Left lobe of liver (tissue), 2 donors: ENCODE measurements at places on chromosomes 3 and 15. TPM values are rescaled to one million over a fixed set of nuclear protein-coding genes. Genes with fewer than 3 reads are reported as not detected.

Gene GCSAM
- 0.18 TPM for total RNA-seq

Gene IQCF5
- not detected for total RNA-seq

Gene CPLX3
- total RNA-seq, result not detected

Gene LRRIQ4
- not detected for total RNA-seq

Gene OCA2
- total RNA-seq, result 0.10 TPM

Gene ITIH3
- 779 TPM for total RNA-seq

Gene IL17RB
- 23.2 TPM for total RNA-seq

Gene XCR1
- not detected for total RNA-seq

Gene PLD1
- total RNA-seq, result 15.2 TPM

DNA sequence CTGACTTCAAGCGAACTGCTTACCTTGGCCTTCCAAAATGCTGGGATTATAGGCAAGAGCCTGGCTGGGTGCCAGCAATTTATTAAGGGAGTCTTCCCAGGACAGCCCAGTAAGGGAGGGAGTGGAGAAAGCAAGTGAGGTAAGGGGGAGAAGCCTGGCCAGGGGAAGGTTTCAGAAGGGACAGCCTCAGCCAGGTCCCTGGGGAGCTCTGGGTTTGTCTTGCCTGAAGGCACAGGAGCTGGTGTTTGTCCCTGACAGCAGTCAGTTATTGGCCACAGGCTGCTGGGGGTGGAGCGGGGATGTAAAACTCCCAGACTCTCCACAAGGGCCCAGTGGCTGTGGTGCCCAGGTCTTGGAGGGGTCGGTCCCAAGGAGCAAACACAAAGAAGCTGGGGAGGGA is 33.0 kb upstream of the CDCP1 start:
- DNase-seq, result no peak

DNA sequence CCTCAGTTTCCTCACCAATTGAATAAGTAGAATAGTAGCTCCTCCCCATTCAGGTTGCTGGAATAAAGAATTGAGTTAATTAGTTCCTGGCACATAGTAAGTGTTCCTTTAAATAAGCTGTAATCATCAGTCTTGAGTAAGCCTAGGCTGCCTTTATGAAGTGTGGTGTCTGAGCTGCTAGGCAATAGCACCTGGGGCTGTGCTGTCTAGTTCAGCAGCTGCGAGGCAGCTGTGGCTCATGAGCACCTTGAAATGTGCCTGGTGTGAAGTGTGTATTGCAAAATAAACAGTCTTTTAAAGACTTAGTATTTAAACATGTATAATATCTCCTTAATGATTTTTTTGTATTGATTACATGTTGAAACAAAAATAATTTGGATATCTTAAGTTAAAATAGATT is 77.6 kb downstream of the TOP2B start:
- no peak for DNase-seq

DNA sequence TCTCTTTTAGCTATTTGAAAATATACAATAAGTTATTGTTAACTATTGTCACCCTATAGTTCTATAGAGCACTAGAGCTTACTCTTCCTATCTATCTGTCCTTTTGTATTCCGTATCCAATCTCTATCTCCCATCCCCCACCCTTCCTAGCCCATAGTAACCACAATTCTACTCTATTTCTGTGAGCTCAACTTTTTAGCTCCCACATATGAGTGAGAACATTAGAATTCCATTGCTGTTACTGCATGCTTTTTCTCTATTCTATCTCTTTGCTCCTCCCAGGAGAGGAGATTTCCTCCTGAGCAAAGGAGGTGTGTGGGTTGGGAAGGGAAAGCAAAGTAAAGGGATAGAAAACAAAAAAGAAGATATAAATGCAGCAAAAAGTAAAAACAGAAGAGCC is 105.6 kb upstream of the SLC4A7 start:
- no peak for DNase-seq

DNA sequence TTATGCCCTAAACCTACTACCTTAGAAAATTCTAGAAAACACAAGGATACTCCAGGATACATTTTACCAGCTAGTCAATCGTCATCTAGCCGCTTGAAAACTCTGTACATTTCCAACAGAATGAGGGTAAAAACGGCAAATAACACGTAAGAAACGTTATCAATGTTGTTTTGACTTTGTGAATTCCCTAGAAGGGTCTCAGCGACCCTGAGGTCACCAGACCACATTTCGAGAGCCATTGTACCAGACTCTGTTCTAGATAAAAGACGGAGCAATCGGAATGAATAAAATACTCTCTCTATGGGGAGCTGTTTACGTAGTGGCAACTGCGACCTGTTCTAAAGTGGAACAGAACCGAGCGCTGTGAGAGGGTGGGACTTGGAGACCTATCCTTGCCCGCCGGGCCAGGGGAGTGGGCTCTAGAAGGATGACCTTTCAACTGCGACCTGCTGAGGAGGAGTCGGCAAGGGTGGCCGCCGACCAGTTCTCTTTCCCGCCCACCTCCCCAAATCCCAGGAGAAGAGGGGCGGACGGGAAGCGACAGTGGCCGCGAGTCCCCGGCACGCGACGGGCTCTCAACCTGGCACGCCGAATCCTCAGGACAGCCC is 778 bp upstream of the AP4E1 start:
- peak; percentile 63 for DNase-seq

GRCh38 chr3:30924763-30925162 is 30.3 kb upstream of the GADL1 start:
- DNase-seq, result no peak

DNA sequence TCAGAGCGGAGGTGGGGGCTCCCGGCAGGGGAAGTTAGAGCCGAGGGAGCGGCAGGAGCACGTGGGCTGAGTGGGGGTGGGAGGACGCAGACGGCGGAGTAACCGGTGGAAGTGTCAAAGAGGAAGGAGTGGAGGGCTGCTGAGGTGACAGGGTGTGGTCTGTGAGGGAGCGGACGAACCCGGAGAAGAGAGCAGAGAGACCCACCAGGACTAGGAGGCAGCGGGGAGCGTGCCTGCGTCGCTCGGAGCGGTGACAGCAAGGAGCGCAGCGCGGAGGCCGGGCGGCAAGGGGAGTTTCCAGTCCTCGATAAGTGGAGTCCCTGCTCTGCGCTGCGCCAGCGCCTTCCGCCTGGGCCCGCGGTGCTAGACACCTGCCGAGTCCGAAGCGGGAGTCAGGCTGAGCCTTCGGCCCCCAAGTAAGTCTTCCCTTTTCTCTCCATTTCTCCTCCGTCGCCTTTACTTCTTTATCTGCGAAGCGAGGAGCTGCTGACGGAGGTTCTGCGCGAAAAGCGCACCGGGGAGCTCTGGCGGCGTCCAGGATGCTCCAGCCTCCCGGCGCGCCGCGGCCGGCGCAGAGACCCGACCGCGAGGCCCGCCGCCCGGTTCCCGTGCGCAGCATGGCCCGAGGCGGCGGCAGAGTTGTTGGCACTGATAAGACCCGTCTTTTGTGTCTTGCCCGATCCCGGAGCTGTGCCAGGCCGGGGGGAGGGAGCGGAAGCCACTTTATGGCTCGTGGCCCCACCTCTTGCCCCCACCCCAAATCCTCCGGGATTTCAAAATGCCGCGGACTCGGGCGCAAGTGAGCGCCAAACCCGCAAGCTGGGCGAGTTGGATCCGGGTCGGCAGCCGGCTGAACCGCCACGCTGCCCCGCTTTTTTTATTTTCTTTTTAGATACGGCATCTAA is 533.0 kb upstream of the SEMA6D start:
- peak; percentile 46 for DNase-seq

DNA sequence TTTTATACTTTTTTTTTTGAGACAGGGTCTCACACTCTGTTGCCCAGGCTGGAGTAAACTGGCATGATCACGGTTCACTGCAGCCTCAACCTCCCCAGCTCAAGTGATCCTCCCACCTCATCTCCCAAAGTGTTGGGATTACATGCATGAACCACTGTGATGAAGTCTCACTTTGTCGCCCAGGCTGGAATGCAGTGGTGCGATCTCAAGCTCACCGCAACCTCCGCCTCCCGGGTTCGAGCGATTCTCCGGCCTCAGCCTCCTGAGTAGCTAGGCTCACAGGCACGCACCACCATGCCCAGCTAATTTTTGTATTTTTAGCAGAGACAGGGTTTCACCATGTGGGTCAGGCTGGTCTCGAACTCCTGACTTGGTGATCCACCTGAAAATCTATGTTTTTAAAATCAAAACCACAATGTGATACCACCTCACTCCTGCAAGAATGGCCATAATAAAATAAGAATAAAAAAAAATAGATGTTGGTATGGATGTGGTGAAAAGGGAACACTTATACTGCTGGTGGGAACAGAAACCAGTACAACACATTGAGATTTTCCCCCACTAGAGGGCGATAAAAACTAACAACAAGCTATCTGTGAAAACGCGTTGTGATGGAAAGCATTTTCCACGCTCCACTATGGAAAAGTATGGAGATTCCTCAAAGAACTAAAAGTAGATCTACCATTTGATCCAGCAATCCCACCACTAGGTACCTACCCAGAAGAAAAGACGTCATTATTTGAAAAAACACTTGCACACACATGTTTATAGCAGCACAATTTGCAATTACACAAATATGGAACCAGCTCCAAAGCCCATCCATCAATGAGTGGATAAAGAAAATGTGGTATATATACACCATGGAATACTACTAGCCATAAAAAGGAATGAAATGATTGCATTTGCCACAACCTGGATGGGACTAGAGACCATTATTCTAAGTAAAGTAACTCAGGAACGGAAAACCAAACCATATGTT is 26.8 kb upstream of the OCA2 start:
- DNase-seq, result no peak
